ENCODE measurements at places on chromosomes 4 and X.

DNA sequence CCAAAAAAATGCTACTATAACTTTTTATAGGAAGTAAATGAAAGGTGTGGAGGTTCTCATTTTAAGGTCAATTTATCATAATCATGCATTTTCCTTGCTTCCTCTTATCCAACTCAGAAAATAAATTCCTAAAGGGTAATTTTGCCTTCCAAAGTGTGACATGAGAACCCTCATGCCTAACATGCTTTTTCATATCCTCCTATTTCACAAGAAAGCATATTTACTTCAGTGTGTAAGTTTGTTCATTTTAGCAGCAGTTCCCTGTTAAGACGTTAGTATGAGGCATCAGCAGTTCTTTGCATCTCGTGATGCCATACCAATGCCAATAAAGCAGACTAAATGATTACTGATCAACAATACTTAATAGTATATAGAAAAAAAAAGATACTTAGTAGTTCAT, 18.4 kb downstream of the WDFY3 start:
- no peak for DNase-seq

GRCh38 chr4:84237008-84237407, 262.1 kb downstream of the NKX6-1 start:
- no peak for DNase-seq

GRCh38 chrX:154056770-154057241, 37.1 kb upstream of the IRAK1 start:
- no peak for DNase-seq

- no peak for DNase-seq
These were observed 73.7 kb downstream of the SHROOM2 start for GRCh38 chrX:9859711-9860555.

- DNase-seq = no peak
These were observed 260.3 kb upstream of the TENM3 start for GRCh38 chr4:181982856-181983255.

- no peak for DNase-seq
These were observed 78.6 kb upstream of the BOD1L1 start for GRCh38 chr4:13706120-13706519.

DNA sequence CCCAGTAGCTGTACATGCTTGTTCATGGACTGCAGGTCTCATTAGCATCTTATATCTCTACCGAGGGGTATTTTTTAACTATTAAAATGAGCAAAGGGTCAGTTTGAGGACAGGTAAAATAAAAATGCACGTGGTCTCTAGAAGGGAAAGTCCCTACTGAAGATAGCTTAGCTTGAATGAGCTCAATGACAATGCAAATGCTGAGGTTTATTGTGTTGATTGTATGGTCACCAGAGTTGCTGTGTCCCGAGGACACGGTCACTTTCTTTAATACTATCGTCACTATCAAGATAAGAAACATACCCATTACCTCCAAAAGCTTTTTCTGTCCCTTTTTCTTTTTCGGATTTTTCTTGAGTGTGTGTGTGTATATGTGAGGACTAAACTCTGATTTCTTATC, 250.5 kb upstream of the PRKX start:
- DNase-seq = no peak

- DNase-seq = no peak
These were observed 408 bp downstream of the TET2 start for GRCh38 chr4:105147016-105147552.

GRCh38 chr4:150368667-150369066, 213.3 kb upstream of the MAB21L2 start:
- DNase-seq = no peak

DNA sequence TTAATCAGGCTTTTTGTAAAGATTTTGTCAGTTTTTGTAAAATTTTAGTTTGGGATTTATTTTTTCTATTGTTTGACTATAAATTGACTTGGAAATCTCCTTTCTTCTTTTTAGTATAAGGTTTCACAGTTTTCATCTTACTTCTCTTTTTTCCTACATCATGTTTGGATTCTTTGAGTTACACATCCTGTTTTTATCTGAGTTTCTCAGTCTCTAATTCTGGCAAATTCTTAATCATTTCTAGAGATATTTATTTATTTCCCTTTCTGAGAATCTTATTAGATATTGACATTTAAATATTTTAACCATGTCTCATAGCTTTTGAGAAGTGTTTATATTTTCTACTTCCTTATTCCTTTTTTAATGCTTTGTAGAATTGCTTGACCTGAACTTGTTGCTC, 20.7 kb downstream of the USP53 start:
- DNase-seq = no peak

GRCh38 chr4:137408527-137409177, 123.6 kb downstream of the PCDH18 start:
- no peak for DNase-seq

- no peak for DNase-seq
These were observed 166.8 kb downstream of the STIM2 start for GRCh38 chr4:27027428-27027827.

DNA sequence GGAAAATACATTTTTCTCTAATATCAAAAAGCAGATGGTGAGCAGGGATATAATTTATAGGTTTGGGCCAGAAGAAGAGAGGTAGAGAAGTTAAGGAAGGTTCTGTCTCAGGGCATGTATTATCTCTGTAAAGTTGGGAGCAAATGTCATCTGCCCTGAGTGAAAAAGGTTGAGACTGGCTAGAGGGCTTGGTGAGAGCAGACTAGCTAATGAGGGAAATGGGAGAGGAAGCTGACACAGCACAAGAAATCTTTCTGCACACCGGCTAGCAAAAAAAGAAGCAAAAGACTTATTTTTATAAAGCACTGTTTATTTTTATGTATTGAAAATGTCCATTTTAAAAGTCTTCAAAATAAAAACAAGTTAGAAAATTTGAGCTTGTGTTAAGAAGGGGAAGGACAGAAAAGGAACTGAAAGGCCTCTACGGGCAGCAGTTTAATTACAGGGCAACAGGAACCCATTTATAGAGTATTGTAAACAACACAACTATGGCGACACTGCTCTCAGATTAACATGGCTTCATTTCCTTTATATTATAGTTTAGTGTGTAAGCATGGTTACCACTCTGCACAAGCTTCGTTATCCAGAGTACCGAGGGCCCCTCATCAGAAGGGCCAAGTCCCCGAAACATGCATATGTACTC, 17.4 kb downstream of the CD40LG start:
- no peak for DNase-seq

Data from amygdala (tissue), 56 donors.